ENCODE measurements at places on chromosomes 7 and 10.

DNA sequence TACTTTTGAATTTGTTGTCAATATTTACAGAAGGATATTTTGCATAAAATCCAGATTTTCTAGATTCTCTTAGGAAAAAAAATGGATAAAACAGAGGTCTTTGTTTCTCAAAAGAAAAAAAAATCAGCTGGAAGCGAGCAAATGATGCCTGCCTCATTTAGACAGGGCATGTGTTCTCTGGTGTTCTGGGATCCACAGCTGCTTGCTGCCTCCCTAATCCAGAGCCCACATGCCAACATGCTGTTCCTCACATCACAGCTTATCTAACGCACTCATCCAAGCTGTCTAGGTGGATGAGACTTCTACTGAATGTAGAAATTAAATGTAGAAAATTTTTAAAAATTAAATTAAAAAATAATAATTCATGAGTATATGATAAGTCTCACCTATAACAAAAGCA lies 630.1 kb downstream of the SORCS1 start:
- no peak for DNase-seq

DNA sequence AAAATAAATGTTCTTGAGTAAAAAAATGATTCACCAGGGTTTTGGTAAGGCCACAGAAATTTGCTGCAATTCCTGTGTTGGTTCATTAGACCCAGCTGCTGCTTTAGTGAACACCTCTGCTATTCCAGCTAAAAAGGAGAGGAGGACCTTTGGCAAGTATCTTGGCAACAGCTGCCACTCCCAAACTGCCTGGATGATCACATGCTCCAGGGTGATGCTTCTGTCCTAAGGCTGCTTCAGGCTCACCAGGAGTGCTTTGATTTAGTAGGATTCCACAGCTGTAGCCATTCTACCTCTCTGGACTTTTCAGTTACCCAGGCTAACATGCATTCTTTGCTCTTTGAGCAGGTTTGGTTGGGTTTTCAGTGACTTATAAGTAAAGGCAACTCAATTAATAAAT lies 82.6 kb upstream of the NPVF start:
- no peak for DNase-seq

GRCh38 chr7:47379629-47380324 lies 202.1 kb downstream of the TNS3 start:
- DNase-seq: no peak

DNA sequence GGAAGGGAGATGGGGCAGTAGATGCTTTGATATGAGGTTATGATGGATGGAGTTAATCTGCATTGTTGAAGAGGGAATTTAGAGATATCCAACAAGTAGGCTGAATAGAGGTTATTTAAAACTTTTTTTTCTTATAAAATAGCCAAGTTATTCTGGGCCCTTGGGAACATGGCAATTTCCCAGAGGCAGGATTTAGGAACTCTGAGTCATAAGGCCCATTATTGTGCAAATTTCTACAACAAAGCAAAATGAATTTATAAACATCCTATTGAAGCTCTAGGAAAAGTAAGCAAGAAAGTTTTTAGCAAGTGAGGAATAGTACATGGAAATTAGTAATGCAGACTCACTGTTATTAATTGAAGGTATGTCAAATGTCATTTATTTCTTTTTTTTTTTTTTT lies 160.9 kb upstream of the NPY start:
- no peak for DNase-seq

GRCh38 chr10:83990126-83990525 lies 149.2 kb upstream of the GHITM start:
- DNase-seq: no peak

- no peak for DNase-seq
Observed at GRCh38 chr10:103499881-103500280, 6.4 kb downstream of the NEURL1 start.

- no peak for DNase-seq
Observed at GRCh38 chr10:97548828-97549455, 23.6 kb upstream of the ANKRD2 start.

GRCh38 chr10:102951316-102951715 lies 33.2 kb downstream of the CNNM2 start:
- DNase-seq: no peak

GRCh38 chr10:60828489-60828852 lies 50.2 kb downstream of the CDK1 start:
- no peak for DNase-seq

DNA sequence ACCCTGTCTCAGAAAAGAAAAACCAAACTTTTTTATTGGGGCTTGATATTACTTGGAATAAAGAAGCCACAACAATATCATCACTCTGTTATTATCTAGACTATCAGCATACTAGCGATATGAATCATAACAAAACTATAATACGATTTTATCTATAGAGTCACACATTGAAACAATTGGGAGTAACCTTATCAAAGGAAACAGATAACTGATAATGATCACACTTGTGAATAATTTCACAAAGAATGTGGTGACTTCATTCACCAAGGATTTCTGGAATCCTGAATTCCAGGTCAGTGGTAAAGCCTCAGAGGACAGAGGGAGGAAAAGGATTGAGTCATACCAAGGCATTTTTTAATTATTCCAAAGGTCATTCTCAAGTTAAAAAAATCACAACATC lies 32.1 kb upstream of the NMT2 start:
- DNase-seq: no peak

Measured in NCI-H1105 (cell line).